ENCODE measurements at places on chromosomes 7 and 10.

DNA sequence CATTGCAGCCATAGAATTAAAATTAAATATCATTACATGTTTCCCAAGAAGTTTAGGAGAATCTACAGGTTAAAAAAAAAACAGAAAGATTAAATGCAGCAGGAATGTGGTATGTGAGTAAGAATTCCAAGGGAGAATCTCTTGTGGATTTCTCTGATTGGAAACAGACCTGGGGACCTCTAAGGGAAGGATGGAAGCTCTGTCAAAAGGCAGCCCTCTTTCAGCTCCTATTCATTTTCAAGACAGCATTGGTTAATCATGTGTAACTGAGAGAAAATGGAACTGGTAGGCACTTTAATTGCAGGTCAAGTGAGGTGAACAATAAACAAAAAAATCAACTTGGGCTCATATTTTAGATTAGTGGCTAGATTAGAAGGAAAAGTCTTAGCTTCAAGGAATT lies 81.4 kb upstream of the MTPN start:
- DNase-seq = no peak

- no peak for DNase-seq
Measured at GRCh38 chr7:22681852-22682657, 44.9 kb upstream of the IL6 start.

GRCh38 chr10:101826852-101827434 lies 8.7 kb upstream of the OGA start:
- peak; percentile 61 for DNase-seq

- no peak for DNase-seq
Measured at GRCh38 chr10:130493021-130493420, 356.8 kb downstream of the GLRX3 start.

GRCh38 chr7:2554661-2555111 lies 638 bp downstream of the BRAT1 start:
- no peak for DNase-seq

DNA sequence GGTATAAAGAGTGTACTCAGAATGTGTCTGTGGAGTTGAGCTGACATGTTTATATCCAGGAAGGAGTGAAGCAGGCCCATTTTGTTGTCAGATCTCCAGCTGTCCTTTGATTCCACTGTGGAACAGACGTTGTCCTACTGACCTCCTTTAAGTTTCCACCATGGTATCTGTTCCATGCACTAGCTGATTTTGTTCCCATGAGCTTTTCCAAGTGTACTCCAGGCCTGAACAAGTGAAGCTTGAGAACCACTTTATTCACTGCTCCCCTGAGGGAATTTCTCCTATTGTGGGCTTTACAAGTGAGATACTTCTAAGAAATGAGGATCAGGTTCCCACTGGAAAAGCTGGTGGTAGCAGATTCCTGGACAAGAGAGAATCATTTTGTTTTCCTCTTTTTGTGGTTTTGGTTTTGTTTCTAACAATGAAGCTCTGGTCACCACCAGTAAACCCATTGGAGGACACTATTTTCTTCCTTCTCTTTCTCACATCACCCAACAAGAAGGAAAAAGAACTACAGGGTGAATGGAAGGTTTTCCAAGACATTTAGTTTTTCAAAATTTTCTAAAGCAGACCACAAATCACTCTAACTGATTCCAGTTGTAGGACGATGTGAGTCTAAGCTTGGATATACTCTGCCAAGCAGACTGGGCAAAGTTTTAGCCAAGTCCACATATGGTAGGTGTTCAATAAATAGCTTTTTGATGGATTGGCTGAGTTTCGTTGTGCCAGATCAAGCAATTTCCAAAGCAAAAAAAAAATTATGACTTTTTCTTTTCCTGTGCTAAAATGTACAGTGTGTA lies 144.2 kb downstream of the JCAD start:
- no peak for DNase-seq

GRCh38 chr10:68208424-68209042 lies 23.4 kb downstream of the ATOH7 start:
- DNase-seq = no peak

DNA sequence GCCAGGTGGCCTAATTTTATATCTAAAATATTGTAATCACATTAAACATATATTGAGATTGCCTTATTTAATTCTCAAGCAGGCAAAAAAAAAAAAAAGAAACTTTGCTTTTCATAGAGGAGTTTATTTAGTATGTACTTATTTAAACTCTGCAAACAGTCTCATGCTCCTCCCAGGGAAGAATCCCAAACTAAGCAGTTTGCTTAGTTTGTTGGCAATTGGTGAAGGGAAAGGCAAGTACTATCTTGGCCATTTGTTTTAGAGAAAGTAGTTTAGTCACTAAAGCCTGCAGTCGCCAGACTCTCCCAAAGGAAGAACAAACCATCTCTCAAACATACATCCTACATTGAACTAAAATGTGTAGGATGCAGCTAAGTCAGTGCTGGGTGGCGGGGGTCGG lies 226.8 kb downstream of the CDC14C start:
- DNase-seq = no peak

DNA sequence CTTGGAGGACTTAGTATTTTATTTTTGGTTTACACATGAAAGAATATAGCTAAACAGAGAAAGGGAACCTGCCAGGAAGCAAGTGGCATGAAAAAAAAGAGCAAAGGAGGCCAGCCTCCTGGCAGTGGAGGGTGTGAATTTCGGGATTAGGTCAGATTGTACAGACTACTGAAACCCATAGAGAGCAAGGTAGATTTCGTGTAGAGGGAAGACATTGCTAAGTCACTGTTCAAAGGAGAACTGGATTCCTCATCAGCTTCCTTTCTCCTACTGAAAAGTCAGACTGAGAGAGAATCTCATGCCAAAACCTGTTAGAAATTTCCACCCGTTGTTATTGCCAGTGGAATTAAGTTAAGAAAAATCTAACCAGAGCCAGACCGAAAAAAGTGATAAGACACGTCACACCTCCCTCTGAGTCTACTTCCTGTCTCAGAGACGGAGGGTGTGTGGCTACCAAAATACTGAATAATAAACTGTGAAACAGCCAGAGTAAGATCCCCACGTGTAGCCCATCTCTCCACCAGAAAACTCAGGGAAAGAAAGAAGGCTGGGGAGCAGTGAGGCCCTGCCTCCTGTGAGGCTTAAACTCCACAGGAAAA lies 118.8 kb downstream of the SKIDA1 start:
- DNase-seq = no peak

DNA sequence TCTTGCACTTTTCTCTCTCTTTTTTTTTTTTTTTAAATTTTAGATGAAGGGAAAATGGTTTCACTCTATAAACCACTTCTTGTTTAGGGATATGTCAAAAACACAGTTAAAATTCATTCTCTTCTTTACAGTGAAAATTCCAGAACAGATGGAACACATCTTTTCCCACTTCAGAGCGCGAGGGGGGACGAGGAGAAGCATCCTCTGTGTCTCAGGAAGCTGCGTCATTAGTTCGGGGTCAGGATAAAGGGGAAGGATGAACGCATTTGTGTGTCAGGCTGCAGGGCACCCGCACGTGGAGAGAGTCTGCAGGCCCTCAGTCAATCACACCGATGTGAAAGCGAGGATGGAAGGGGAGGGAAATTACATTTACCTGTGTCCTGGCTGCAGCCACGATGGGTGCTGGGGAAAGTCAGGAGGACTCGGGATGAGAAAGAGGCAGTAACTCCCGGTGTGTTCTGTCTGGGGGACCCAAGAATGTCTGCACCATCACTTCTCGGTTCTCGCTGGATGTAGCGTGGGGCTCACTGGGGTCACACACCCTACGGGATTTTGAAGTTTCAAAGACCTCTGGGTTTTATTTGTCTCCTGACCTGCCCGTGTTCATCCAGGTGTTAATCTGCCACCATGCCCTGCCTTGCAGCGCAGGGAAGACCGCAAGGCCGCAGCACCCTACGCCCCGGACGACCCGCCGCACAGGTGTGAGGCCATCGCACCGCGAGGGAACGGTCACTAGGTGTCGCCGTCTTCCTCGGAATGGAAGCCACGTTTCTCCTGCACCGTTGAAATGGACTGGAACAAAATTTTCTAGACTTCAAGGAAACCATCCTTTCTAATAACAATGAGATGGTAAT lies 66.7 kb upstream of the PITRM1 start:
- no peak for DNase-seq

- no peak for DNase-seq
Measured at GRCh38 chr7:47513741-47514241, 68.1 kb downstream of the TNS3 start.

GRCh38 chr10:2786251-2786650 lies 281.1 kb upstream of the PFKP start:
- DNase-seq = no peak

GRCh38 chr10:120172356-120172755 lies 279.8 kb downstream of the SEC23IP start:
- DNase-seq = no peak

DNA sequence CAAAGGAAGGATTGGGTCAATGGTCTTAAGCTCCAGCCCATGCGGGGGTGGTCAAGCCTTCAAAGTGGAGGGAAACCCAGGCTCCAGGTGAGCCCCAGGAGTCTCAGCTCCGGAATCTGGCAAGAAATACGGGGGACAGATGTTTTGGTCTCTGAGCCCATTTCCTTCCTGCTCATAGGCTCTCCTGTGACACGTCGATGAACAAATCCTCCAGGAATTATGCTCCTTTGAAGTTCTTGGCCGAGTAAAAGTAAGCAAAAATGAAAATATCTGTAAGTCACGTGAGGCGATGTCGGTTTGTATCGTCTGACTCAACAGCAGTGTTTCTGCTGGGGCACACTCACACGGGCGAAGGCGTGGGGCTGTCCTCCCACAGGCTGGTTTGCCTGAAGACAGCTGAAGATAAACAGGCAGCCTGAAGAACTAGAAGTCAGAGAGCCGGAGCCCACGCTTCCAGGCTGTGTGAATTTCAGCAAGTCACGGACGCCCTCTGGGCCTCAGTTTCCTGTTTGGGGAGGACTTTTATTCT lies 52.6 kb upstream of the SMNDC1 start:
- no peak for DNase-seq

GRCh38 chr7:68535266-68535665 lies 1063.0 kb upstream of the AUTS2 start:
- DNase-seq = no peak

- no peak for DNase-seq
Measured at GRCh38 chr7:139750459-139751095, 27.2 kb downstream of the HIPK2 start.

DNA sequence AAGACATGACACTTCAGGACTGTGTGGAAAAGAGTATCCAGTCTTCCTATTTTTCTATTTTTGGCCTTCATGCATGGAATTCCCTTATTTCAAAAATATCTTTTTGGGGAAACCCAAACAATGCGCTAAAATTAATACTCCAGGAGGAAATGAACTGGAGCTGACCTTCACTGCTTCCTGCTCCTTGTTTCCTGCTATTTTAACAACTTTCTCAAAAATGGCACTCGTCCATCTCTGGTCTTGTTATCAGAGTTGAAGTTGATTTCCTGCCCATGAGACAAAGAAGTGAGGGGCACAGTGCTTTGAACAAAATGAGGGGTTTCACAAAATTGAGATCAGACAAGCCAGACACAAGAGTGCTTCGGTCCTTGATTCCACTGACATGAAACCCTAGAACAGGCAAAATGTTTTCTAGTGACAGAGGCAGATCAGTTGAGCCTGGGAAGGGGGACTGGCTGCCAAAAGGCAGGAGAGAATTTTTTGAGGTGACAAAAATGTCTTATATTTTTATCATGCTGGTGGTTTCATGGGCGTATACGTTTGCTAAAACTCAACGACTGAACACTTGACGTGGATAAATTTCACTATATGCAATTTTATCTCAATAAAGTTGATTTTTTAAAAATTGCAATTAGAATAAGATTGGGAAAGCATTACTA lies 193.2 kb downstream of the CREB5 start:
- no peak for DNase-seq

GRCh38 chr7:8739837-8740236 lies 306.4 kb downstream of the NXPH1 start:
- DNase-seq = no peak

Data from coronary artery (tissue), 2 donors.